ENCODE measurements at places on chromosomes 6 and 20. TPM values are rescaled to one million over a fixed set of nuclear protein-coding genes. Genes with fewer than 3 reads are reported as not detected.

DNA sequence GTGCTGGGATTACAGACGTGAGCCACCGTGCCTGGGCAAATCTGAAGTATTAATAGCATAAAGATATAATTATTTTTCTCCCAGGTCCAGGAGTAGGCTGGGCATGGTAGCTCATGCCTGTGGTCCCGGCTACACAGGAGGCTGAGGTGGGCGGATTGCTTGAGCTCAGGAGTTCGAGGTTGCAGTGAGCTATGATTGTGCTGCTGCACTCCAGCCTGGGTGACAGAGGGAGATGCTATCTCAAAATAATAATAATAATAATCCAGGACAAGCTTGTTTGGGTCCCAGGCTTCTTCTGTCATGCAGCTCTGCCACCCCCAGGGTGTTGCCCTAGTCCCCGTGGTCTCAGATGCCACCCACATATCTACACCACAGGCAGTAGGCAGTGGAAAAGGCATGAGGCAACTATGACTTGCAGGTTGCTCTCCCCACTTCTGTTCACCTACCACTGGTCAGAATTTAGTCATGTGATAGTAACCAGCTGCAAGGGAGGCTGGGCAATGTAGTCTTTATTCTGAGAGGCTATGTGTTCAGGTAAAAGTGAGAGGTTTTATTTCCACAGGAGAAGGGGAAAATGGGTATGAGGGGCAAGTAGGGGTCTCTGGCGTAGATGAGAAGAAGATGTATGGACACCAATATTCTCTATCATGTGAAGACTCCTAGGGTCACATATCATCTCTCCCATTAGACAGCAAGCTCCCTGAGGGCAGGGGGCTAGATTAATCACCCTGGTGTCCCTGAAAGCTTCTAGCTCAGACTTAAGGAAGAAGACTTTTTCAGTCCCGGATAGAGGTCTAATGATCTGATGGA lies 25.7 kb downstream of the TCF15 start:
- H3K27me3 ChIP-seq = no peaks in the 10 kb centered on the region
- no peaks in the 10 kb centered on the region for H3K36me3 ChIP-seq
- DNase-seq = peak; percentile 43
- H3K4me1 ChIP-seq = peaks cover 8% of the 10 kb centered on the region
- no peak overlapping the region for H3K27ac ChIP-seq

GRCh38 chr6:3212261-3212660 lies 15.2 kb downstream of the TUBB2B start:
- H3K4me1 ChIP-seq = peaks cover 26% of the 10 kb centered on the region
- H3K27ac ChIP-seq = no peak overlapping the region
- H3K36me3 ChIP-seq = no peaks in the 10 kb centered on the region

DNA sequence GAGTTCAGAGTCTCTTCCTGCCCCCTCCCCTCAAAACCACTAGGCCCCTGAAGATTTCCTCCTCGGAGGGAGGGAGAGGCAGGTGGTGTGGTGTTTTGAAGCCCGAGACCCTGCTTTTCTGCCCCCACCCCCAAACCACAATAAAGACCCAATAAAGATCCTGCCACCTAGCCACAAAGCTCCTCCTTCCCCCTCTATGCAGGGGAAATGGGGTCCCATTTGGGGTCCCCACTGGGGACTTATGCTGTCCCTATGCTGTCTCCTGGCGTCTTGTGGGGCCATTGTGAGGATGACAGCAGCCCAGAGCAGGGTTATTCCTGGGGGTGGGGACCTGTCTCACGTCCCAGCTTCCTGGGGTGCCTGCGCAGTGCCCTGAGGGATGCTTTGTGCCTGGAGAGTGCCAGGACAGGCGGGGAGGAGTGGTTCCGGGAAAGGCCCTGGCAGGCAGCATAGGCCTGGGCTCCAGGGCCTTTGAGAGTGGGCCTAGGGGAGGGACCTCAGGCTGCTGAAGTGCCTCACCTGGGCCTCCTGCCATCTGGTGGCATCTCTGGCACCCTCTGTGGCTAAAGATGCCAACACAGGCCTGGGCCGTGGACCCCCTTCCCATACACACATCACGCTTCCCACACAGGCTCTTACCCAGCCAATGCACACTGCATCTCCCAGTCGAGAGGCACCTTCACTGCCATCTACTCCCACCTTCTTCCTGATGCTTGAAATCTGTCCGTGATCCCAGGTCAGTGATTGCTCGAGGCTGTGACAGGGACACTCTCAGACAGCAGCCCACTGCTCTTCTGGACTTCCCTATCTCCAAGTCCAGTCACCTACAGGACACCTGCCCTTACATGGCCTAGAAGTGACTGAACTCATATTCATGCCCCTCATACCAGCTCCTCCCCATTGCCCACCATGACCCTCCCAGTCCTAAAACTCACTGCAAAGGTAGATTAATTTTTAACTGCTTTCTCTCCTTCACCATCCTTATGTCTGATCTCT lies 7.9 kb upstream of the ARMC12 start:
- H3K27ac ChIP-seq = peak overlapping the region; percentile 96
- H3K4me1 ChIP-seq = peaks cover 62% of the 10 kb centered on the region
- no peaks in the 10 kb centered on the region for H3K27me3 ChIP-seq

GRCh38 chr6:71509191-71510005 lies 220.8 kb downstream of the OGFRL1 start:
- H3K36me3 ChIP-seq = no peaks in the 10 kb centered on the region
- no peaks in the 10 kb centered on the region for H3K4me1 ChIP-seq
- no peak for DNase-seq
- no peak overlapping the region for H3K4me3 ChIP-seq
- H3K27ac ChIP-seq = no peak overlapping the region
- no peaks in the 10 kb centered on the region for H3K27me3 ChIP-seq

OXT gene
- total RNA-seq = not detected

TMEM74B gene
- 25.7 TPM for total RNA-seq

- no peaks in the 10 kb centered on the region for H3K36me3 ChIP-seq
- no peak overlapping the region for H3K27ac ChIP-seq
- no peak for DNase-seq
- no peak overlapping the region for H3K4me3 ChIP-seq
Observed at GRCh38 chr6:88662653-88663174, 300.7 kb downstream of the RNGTT start.

- H3K4me1 ChIP-seq = no peaks in the 10 kb centered on the region
- H3K4me3 ChIP-seq = no peak overlapping the region
- DNase-seq = no peak
- no peaks in the 10 kb centered on the region for H3K36me3 ChIP-seq
Observed at GRCh38 chr6:28408076-28408802, 8.7 kb upstream of the ZSCAN12 start.

- H3K27ac ChIP-seq = no peak overlapping the region
- no peaks in the 10 kb centered on the region for H3K36me3 ChIP-seq
- H3K27me3 ChIP-seq = no peaks in the 10 kb centered on the region
- no peak overlapping the region for H3K4me3 ChIP-seq
- no peaks in the 10 kb centered on the region for H3K4me1 ChIP-seq
Observed at GRCh38 chr6:155248008-155249001, 15.5 kb upstream of the CLDN20 start.

GRCh38 chr6:106477790-106478189 lies 117.3 kb downstream of the CRYBG1 start:
- no peaks in the 10 kb centered on the region for H3K27me3 ChIP-seq
- no peaks in the 10 kb centered on the region for H3K36me3 ChIP-seq
- no peak overlapping the region for H3K27ac ChIP-seq

DNA sequence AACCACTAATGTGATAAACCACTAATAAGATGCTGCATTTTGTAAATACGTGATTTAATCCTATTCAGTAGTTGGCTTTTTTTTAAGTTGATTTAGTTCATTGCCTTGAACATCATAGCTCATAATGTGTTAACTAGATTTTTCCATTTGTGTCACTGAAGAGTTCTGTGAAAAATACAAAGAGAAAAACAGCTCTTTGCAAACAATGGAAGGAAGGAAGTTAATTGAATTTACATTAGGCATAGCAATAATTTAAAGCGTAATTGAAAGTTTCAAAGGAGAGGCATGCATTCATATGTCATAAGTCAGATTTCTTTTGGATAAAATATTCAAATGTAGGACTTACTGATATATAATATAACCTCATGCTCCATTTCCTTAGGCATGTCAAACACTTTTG lies 102.3 kb downstream of the TBC1D7 start:
- no peak for DNase-seq
- H3K27me3 ChIP-seq = peaks cover 9% of the 10 kb centered on the region
- no peaks in the 10 kb centered on the region for H3K4me1 ChIP-seq
- no peaks in the 10 kb centered on the region for H3K36me3 ChIP-seq

DNA sequence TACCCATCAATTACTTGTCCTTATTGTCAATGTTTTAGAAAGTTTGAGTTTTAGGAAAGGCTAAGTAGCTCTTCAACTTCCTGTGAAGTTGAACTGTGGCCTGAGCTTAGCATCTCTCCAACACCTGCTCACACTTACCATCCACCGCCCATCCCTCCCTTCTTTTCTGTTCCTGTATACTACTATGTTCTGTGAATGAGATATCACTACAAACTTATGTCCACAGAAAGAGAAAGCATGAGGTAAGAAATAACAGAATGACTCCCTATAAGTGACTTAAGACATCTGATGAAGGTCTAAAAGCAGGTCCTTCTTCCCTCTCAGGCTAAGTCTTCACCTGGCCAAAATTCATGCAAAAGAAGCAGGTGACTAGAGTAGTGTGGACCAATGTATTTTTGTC lies 246.3 kb upstream of the PREP start:
- H3K4me3 ChIP-seq = no peak overlapping the region
- no peak for DNase-seq
- no peak overlapping the region for H3K27ac ChIP-seq
- H3K36me3 ChIP-seq = no peaks in the 10 kb centered on the region

GRCh38 chr6:448296-449056 lies 56.9 kb downstream of the IRF4 start:
- H3K36me3 ChIP-seq = no peaks in the 10 kb centered on the region
- 0 out of 2 replicates have a peak, but pooled peaks cover 5% of the 10 kb centered on the region for H3K27me3 ChIP-seq
- no peaks in the 10 kb centered on the region for H3K4me1 ChIP-seq
- no peak for DNase-seq
- H3K27ac ChIP-seq = no peak overlapping the region

MCHR2 gene
- not detected for total RNA-seq

DNA sequence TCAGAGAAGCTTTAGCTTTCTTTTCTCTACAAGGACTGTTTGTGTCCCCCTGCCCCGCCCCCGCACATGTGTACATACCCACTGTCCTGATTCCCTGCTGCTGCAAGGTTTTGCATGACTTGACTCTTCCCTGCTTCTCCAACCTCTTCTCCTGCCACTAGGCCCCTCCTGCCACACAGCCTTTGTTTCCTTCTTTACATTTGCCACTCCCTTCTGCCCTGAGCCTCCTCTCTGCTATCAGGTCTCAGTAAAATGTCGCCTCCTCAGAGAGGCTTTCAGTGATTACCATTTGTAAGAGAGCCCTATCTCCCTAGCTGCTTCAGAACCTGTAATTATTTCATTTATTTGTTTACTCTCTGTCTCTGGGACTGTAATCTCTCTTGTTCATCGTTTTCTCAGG lies 56.4 kb upstream of the VSTM2L start:
- H3K27ac ChIP-seq = no peak overlapping the region
- H3K36me3 ChIP-seq = no peaks in the 10 kb centered on the region
- DNase-seq = no peak

GRCh38 chr6:94588301-94588700 lies 989.0 kb upstream of the MANEA start:
- H3K27ac ChIP-seq = no peak overlapping the region
- H3K4me3 ChIP-seq = no peak overlapping the region
- DNase-seq = no peak
- H3K36me3 ChIP-seq = no peaks in the 10 kb centered on the region
- H3K4me1 ChIP-seq = no peaks in the 10 kb centered on the region
- H3K27me3 ChIP-seq = no peaks in the 10 kb centered on the region

DNA sequence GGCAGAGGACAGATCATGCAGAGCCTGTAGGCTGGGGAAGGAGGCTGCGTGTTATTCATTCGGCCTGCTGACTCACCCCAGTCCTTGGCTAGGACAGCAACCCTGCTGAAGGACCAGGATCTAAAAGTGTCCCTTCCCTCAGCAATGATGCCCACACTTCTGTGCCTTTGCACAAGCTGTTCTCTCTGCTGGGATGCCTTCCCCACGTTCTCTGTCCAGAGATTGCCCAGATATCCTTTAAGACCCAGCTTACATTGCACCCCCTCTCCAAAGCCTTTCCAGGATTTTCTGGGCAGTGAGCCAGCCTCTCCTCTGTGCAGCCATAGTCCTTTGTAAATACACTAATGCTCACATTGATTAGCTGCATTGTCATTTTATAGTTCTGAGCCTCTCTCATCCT lies 99.3 kb upstream of the CHD6 start:
- no peak overlapping the region for H3K27ac ChIP-seq
- no peak overlapping the region for H3K4me3 ChIP-seq
- H3K27me3 ChIP-seq = no peaks in the 10 kb centered on the region
- no peaks in the 10 kb centered on the region for H3K36me3 ChIP-seq
- DNase-seq = no peak

BMP6 gene
- 1.6 TPM for total RNA-seq

TMEM244 gene
- not detected for total RNA-seq

DNA sequence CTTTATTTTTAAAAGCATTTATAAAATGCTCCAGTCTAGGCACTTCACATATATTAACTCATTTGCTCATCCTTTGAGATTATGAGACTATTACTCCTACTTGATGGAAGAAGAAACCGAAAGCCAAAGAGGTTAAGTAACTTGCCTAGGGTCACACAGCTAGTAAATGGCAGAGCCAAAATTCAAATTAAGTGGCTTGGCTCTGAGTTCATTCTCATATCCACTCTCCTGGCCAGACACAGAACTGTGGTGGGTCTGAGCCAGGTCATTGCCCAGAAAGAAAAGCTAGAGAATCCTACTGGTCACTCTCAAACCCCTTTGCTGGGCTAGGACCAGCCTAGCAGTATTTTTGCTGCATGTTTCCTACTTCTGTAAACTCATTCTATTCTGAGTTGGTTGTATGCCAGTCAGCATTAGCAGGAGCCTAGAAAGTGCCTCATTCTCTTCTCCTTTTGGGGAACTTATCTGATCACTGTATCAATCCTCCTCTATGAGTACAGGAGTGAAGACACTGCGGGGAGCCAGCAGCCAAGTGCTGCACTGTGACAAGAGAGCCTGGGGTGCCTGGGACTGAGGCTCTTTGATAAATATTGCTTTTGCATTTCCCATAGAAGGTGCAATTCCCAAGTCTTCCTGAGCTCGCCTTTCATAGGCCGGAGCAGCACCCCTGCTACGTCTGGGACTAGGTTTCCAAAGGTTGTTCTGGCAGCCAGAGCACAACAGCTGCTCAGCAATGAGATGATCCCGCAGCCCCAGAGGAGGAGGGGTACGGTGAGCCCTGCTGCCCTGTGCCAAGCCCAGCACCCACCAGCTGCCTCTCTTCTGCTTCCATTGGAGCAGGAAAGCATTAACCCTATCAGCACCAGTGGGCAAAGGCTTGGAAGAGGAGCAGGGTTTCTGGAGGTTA lies 728.3 kb downstream of the MAFB start:
- no peak for DNase-seq
- no peak overlapping the region for H3K27ac ChIP-seq
- no peaks in the 10 kb centered on the region for H3K27me3 ChIP-seq
- no peak overlapping the region for H3K4me3 ChIP-seq

DNA sequence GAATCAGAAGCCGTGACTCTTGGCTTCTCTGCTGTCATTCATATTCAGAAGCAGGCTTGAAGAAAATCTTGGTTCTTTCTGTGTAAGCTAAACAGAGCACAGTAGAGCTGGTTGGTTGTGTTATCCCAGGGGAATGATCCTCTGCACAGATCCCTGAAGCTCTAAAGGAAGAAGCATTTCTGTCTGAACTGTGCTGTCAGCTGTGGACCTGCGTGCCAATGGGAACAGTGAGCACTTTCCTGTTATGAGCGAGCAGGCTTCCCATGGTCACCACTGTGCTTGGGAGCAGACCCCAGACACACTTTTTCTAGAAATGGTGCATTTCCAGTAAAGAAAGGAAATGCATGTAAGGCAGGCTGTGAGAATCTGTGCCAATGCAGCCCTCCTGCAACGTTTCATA lies 490.2 kb downstream of the EPM2A start:
- H3K4me1 ChIP-seq = no peaks in the 10 kb centered on the region
- H3K27me3 ChIP-seq = no peaks in the 10 kb centered on the region
- DNase-seq = no peak
- H3K36me3 ChIP-seq = no peaks in the 10 kb centered on the region
- H3K27ac ChIP-seq = no peak overlapping the region
- H3K4me3 ChIP-seq = no peak overlapping the region

All from HCT116 (cell line).